Subcutaneous preadipocyte (primary cell): ENCODE measurements at places on chromosomes 1 and 21. TPM values are rescaled to one million over a fixed set of nuclear protein-coding genes. Genes with fewer than 3 reads are reported as not detected.

The VHLL gene
- total RNA-seq, result 0.39 TPM in 1 of 2 replicates, not detected in the other

The CATSPERE gene
- total RNA-seq, result 0.78 and 1.5 TPM in 2 replicates

The SHE gene
- under 0.01 TPM in 1 of 2 replicates, not detected in the other for total RNA-seq

The SPOCD1 gene
- total RNA-seq, result 39.7 and 74.5 TPM in 2 replicates

The C21orf58 gene
- total RNA-seq, result 5.9 and 10.9 TPM in 2 replicates

The LCE2A gene
- not detected in 2 replicates for total RNA-seq

The ESRRG gene
- total RNA-seq, result not detected in 2 replicates

The DPYD gene
- total RNA-seq, result 51.4 and 76.4 TPM in 2 replicates

The PRKCZ gene
- 1.2 and 1.8 TPM in 2 replicates for total RNA-seq

The NBL1 gene
- total RNA-seq, result 56.6 and 62.9 TPM in 2 replicates

The GNAI3 gene
- total RNA-seq, result 14.0 and 16.6 TPM in 2 replicates
